ENCODE measurements at places on chromosomes 12 and 14.

- DNase-seq: no peak
Measured at GRCh38 chr12:121170611-121171260, 38.1 kb downstream of the P2RX7 start.

DNA sequence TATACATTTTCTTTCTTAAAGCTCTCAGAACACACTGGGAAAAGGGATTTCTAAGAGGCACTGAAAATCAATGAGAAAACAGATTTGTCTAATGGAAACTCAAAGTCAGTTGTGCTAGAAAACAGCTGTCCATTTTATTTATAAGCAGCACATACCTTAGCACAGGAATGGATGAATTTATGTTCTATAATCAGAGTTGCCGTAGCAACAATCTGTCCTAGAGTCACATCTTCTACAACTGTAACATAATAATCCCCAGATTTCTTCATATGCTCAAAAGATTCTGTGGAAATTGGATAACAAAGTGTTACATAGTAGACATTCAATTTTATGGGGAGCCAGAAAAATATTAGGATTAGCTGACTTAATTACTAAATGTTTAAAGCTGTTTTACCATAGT lies 9.8 kb downstream of the GNPNAT1 start:
- no peak for DNase-seq

DNA sequence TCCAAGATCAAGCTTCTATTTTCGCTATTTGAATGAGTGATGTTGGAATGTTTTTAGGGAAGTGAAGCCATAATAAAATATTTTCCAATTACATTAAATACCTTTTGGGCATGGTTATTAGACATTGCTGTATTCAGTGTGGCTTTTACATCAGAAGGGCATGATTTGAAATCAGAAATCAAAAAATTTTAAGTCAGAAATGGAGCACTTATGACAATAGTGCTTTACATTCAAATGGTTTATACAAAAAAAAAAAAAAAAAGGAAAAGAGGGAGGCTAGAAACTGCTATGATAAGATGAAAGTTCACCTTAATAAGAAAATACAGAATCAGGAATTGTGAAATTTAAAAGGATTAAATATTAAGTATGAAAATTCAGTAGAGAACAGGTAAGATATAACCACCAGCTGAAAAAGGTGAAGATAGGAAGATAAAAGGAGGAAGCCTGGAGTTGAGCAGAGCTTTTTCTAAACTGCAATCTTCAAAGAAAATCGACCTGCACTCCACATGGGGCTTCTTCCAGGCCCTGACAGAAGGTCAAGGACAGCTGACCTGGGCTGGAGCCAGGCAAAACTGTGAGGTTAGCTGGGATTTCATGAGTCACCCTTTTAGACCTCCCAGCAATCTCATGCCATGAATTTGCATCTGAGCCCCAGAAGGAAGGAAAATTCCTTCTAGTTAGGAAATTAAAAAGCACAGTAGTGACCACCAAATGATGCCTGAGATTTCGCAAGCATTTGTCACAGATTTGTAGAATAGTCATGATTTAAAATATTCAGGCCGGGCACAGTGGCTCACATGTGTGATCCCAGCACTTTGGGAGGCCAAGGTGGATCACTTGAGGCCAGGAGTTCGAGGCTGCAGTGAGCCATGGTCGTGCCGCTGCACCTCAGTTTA lies 23.4 kb upstream of the BMP4 start:
- no peak for DNase-seq

DNA sequence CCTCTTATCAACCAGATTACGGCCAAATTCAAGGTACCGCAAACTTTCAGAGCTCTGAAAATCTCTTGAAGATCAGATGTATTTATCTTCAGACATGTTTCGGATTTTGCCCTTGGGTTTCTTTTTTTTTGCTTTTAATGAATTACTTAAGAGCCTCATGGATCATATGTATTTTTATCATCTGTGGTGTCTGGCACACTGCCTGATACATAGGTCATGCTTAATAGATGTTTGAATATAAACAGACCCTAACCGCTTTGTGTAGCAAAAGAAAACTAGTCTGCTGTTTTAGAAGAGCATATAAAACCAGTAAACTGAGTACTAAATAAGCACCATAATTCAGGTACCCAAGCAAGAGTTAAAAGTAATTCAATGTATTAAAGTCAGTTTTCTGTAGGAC lies 20.1 kb upstream of the TBK1 start:
- DNase-seq: no peak

DNA sequence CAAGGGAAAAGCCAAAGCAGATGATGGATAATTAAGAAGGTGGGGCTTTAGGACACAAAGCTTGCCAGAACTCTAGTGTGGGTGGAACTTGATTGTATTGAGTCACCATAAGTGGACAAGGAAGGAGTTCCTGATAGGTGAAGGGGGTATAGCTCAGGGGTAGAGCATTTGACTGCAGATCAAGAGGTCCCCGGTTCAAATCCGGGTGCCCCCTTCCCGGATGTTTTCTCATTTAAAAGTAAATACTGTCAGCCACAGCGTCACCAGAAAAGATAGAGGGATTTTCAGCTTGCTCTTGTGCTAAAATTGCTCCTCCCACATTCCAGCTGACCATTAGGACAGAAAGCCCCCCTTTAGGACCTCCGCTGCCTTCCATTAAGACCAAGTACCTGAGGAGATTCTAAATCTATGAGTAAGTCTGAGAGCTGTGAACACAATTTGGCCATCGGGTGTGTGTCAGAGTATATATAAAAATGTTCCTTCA lies 36.6 kb downstream of the DCAF4 start:
- peak; percentile 56 for DNase-seq

DNA sequence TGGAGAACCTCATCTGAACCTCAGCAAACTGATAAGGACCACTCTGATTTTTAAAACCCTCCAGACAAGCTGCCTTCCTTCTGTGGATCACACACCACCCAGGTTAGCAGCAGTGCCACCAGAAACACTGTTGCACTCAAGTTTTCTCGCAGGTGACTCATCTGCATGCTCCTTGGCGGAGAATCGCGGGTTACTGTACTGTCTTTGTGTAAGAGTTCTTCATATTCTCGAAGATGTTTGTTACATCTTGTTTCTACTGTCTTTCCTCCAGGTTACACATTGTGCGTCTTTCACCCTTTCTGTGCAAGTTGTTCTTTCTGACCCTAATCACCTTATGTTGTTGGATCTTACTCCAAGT lies 331.2 kb downstream of the CACNA1C start:
- DNase-seq: no peak

DNA sequence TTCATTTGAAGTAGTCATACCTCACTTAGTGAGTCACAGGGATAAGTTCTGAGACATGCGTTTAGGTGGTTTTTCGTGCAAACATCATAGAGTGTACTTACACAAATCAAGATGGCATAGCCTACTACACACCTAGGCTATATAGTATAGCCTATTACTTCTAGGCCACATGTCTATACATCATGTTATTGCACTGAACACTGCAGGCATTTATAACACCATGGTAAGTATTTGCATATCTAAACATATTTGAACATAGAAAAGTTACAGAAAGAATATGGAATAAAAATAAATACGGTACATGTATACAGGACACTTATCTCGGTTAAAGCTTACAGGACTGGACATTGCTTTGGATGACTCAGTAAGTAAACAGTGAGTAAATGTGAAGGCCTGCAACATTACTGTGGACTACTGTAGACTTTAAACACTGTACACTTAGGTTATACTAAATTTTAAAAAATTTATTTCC lies 670.6 kb downstream of the SLC16A7 start:
- DNase-seq: no peak

GRCh38 chr12:20375560-20375959 lies 7.2 kb downstream of the PDE3A start:
- no peak for DNase-seq

- peak; percentile 68 for DNase-seq
Measured at GRCh38 chr12:104049903-104050356, at the start of gene GLT8D2. Gene GLT8D2, minus strand, starts transcription at chr12:104050187. Its CDS starts 30,539 bp downstream, at chr12:104019648.

GRCh38 chr14:75832621-75833297 lies 149.0 kb downstream of the TGFB3 start:
- no peak for DNase-seq

DNA sequence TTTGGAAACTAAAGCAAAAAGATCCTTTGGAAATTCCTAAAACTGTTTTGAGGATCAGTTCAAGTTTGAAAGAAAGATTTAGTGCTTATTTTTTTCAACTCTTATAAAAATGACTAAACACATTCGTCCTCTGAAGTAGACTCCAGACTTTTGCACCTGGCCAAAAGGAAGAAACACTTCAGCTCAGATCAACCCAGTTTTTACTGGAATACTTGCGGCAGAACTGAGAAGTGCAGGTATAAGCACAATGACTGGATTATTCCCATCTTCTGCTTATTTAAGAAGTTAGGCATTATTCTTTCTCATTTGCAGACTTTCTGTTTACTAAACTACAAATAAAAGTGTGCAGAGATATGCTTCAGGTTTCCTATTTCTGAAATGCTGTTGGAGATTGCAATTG lies 41.9 kb downstream of the PDE6H start:
- no peak for DNase-seq

DNA sequence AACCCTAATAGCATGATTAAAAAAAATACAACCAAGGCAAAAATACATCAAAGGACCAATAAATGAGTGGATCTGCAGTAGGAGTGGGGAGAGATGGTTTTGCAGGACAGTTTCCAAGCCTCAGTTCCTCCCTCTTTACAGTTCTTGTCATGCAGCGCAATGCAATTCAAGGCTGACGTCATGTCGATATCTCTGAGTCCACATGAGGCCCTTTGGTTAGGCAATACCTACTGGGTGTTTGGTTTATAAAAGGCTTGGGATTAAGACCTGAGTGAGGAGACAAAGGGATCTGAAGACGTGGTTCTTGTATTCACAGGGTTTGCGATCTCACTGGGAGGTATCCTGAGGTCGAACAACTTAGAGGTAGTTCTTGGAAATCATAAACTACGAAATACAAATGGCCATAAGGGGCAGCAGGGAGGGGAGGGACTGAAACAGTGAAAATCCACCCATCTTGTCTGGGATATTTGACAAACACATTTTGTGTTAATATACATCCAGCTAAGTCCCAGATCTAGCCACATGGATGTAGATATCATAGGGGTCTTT lies 441.0 kb downstream of the FUT8 start:
- no peak for DNase-seq

- peak; percentile 52 for DNase-seq
Measured at GRCh38 chr12:115060477-115061168, 376.6 kb upstream of the TBX3 start.

DNA sequence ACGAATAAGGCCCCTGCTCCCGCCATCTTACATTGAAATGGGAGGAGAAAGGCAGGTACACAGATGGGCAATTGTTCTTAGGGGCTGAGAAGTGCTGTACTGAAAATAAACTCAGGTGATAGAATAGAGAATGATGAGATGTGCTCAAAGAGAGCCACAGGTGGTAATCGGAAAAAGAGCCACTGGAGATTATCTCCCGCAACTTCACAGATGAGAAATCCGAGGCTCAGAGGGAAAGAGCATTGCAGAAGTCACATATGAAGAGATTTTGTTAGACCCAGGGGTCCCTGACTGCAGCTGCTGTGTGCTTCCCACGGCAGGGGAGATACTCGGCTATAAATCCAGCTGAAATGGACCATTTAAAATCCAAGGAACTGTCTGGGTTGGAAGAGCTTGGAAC lies 73.7 kb downstream of the PRIMA1 start:
- no peak for DNase-seq

- no peak for DNase-seq
Measured at GRCh38 chr14:73237219-73237785, at the start of gene PAPLN. Gene PAPLN, plus strand, starts transcription at chr14:73237506. Its CDS starts 2,273 bp downstream, at chr14:73239779.

DNA sequence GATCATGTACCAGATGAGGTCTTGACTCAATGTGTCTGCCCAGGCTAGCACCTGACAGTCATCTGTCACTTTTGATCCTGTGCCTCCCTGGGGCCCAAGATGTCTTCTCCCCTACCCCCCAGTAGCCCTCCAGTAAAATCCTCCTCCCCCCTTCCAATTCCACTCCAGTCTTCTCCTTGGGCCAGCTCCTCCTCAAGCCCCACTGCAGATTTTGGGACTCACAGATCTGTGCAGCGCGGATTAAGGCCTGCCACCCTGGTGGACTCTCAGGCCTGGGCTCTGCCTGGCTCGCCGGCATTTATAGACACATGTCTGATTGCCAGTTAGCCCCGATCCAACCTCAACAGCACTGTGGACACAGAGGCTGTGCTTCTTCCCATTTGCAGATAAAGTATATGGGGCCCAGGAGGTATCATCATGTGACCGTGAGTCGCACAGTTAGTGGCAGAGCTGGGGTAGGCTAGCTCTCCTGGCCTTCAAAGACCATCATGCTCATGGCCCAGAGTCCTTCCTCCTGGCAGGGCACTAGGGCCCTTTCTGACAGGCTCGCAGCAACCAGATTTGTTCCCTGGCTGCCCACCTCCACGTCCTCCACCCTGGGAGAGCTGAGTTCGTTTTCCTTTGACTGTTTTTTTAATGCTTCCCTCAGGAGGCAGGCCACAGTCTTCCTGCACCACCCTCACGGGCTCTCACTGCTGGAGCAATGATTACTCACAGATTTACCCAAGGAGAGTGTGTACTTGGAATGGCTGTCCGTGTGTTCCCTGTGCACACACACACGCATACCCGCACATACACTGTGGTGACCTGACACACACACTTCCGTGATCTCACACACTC lies 98.3 kb upstream of the DIO3 start:
- DNase-seq: no peak

DNA sequence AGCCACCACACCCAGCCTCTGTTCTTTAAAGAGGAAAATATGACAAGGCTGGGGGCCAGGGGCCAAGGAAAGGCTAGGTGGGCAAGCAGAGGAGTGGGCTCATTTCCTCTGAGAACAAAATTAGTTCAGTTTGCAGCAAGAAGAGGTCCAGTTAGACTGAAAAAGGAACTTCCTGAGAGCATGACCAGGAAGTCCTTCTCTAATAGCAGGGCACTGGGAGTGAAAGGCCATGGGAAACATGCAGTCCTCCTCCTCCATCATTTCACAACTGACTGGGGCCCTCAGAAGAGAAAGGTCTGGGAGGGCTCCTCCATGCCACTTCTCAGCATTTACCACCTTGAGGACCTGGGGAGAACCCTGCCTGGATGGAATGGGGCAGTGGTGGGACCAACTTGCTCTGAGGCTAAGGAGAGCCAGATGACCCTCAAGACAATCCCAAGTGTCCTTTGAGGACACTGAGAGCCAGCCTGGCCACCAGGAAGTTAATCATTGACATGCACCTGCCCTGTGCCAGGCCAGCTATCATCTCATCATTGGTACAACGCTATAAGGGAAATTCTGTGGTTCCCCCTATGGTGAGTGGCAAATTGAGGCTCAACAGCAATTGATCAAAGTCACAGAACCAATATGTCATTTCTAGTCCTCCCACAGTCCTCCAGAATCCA lies 2.0 kb downstream of the AQP2 start:
- no peak for DNase-seq

DNA sequence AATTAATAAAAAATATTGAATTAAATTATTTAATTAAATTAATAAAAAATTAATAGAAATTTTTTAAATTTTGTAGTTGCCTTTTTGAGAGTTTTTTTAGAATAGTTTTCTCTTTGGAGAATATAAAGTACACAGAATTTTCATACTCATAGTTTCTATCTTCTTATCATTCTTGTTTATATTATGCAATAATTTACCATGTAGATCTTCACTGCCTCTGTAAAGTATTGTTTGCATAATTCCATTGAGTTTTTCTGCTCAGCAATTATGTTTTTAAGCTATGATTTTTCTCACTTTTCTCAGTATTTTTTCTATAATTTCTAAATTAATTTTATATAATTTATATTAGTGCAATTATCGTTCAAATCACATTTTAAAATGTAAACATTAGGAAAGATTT lies 50.6 kb upstream of the OXA1L start:
- DNase-seq: no peak

All from GM04504 (cell line).